Mammary epithelial cell (primary cell): ENCODE measurements at places on chromosomes 2 and 18. TPM values are rescaled to one million over a fixed set of nuclear protein-coding genes. Genes with fewer than 3 reads are reported as not detected.

DNA sequence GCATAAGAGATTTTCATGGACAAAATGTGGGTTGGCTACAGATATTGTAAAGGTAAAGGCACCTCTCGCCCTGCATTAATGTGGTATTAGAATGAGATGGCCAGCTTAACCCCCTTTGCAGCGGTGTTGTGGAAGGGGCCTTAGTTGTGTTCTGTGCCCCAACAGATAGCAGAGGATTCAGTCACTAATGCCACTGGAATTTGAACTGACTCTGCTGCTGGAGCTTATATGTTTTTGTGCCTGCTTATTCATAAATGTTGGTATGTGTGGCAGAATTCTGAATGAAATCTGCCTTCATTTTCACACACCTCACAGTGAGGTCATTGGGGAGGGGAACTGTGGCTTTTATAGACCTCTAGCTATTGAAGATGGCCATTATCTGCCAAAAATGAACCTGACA, 90.7 kb upstream of the ITGA6 start:
- DNase-seq = no peak

DNA sequence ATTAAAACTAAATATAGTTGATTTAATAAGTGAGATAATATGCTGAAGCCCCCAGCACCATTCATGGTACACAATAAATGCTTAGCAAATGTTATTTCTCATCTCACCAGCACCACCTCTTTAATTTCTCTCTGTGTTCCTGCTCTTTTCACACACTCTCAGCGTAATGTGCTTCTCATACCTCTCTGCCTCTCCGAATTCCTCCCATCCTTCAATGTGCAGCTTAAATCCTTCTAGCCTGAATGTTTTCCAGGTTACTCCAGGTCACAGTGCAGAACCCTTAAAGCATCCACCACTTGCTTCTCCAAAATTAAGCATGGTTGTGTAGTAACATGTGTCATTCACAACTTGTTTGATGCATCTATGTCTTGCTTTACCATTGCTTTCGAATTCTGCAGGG, 119.6 kb downstream of the MCFD2 start:
- DNase-seq = no peak

HTR2B gene
- total RNA-seq = not detected in 2 replicates

UGGT1 gene
- 59.8 and 79.1 TPM in 2 replicates for total RNA-seq

FZD7 gene
- 66.5 TPM for total RNA-seq
